ENCODE measurements at places on chromosomes 7 and 10. TPM values are rescaled to one million over a fixed set of nuclear protein-coding genes. Genes with fewer than 3 reads are reported as not detected.
A peak's percentile ranks its signal among the peaks of the same experiment; 100 is the strongest.

Gene NRP1
- 102 TPM for polyA plus RNA-seq

DNA sequence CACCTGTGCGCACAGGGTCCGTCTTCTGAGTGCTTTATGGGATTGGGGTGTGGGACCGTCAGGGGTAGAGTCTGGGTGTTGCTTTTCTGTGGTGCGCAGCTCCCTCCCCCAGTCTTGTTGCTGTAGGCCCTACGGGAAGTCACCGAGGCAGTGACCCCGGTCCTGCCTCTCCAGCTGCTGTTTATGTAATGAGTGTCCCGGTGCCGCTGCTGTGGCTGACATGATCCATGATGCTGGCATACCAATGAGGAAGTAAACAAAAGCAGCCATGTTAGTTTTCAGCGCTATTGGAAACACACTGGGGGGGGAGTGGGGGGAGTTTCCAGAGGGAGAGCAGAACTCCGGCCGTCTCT lies 1.1 kb downstream of the TRIM8 start:
- peak; percentile 82 for DNase-seq

- DNase-seq = no peak
Measured at GRCh38 chr10:31660300-31660699, 268.3 kb downstream of the ARHGAP12 start.

GRCh38 chr7:193481-194251 lies 1.3 kb downstream of the FAM20C start:
- no peak for DNase-seq

All from hindlimb muscle (tissue), 1 donor.